ENCODE measurements at places on chromosomes 3 and 15. TPM values are rescaled to one million over a fixed set of nuclear protein-coding genes. Genes with fewer than 3 reads are reported as not detected.

GRCh38 chr15:63180746-63181145 is 8.7 kb upstream of the RAB8B start:
- no peak overlapping the region for H3K27ac ChIP-seq
- H3K4me3 ChIP-seq = no peak overlapping the region

FURIN gene
- 590 TPM for total RNA-seq

GRCh38 chr3:142723665-142723967 is 218 bp upstream of the TRPC1 start:
- DNase-seq = no peak
- peaks cover 2% of the 10 kb centered on the region for H3K36me3 ChIP-seq
- peak overlapping the region; percentile 84 for H3K4me3 ChIP-seq
- peaks cover 14% of the 10 kb centered on the region for H3K4me1 ChIP-seq

FHIT gene
- 8.7 TPM for total RNA-seq

UQCC5 gene
- total RNA-seq = 13.3 TPM

All from activated CD4-positive, alpha-beta memory T cell treated with anti-CD3 and anti-CD28 coated beads for 36 hours (primary cell).